ENCODE measurements at places on chromosomes 7 and 10.

DNA sequence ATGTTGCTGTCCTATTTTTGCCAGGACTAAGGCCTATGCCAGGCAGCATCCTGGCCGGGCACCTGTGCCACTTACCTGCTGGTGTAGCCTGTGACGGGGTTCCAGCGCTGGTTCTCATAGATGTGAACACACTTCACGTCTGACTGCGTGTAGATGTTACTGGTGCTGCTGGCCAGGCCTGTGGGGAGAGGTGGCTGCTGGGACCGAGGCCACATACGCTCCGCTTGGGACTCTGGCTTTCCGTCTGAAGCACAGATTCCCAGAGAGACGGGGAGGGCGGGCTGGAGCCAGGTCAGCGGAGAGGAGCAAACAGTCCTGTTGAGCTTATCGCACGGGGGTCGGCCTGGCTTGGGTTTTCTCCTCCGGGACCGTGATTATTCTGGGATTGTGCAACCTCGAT is 16.7 kb downstream of the BHLHA15 start:
- DNase-seq = no peak

DNA sequence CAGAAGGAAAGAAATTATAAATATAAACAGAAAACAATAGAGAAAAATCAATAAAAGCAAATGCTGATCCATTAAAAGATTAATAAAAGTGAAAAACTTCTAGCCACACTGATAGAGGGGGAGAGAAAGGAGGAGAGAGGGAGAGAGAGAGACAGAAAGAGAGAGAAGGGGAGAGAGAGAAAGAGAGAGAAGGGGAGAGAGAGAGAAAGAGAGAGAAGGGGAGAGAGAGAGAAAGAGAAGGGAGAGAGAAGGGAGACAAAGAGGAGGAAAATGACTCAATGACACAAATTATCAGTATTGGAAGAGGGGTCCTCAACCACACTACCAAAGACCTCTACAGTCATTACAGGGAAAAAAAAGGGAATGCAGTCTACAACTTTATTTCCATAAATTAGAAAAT is 94.4 kb upstream of the VIPR2 start:
- DNase-seq = no peak

DNA sequence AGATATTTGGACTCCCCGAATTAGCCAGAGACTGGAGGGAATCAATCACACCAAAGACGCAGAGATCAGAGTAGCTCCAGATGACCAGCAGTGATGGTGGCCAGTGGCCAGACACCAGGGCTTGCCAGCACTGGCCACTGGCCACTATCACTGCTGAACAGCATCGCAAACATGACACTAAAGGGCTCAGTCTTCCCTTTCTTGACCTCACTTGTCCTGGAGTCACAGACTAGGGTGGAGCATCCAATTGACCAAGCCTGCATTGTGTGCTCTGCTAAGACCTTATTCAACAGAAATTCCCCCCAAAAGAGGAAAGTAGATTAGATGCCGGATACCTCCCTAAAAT is 234.7 kb downstream of the CREB5 start:
- no peak for DNase-seq

DNA sequence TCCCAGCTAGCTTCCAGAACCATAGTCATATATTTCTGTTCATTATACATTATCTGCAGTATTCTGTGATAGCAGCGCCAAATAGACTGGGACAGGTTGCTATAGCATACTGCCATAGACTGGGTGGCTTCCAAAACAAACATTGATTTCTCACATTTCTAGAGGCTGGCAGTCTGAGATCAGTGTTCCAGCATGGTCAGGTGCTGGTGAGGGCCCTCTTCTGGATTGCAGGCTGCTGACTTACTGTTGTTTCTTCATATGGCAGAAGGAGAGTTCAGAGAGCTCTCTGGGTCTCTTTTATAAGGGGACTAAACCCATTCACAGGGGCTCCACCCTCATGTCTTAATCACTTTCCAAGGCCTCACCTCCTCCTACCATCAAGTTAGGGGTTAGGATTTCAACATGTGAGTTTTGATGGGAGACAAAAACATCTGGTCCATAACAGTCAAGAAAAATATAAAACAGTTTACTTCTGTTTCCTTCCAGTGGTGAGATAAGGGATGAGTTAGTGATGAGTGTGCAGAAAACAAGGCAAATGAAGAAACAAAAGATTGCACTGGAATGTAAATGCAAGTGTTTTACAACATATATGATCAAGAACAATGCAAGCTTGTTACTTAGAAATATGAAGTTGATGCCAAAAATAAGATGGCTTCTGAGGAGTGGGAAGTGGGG is 399.0 kb upstream of the C7orf33 start:
- DNase-seq = no peak

- DNase-seq = no peak
These were observed 4.1 kb downstream of the NEUROD6 start for GRCh38 chr7:31336202-31337001.

- no peak for DNase-seq
These were observed 87.5 kb upstream of the AOAH start for GRCh38 chr7:36811807-36812206.

DNA sequence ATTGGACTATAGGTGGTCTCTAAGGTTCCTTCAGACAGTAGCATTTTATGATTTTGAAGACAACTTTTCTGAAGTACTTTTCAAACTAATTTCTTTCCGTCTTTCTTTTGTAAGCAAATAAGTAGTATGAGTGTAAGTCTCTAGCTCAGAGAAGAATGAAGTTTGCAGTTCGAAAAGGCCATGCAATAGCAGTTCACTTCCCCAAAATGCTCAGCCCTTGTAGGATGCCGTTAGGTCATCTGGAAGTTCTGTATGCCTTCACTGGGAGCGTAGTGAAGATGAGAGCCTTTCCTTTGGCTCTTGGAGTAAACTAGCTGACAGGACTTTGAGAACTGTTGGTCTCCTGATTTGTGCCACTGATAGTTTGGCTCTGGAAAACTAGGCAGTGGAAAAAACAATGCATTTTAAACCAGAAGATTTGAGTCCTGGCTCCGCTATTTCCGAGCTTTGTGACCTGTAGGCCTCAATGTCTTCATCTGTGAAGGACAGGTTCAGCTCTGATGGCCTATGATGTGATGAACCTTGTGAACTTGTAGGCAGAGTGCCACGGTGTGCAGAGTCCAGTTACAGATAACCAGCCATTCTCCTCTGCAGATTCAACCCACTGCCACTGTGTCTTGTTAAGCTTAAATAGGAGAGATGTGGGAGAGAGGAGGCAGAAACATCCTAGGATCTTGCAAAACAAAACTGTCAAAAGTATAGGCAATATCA is 18.8 kb downstream of the SGPL1 start:
- DNase-seq = no peak

DNA sequence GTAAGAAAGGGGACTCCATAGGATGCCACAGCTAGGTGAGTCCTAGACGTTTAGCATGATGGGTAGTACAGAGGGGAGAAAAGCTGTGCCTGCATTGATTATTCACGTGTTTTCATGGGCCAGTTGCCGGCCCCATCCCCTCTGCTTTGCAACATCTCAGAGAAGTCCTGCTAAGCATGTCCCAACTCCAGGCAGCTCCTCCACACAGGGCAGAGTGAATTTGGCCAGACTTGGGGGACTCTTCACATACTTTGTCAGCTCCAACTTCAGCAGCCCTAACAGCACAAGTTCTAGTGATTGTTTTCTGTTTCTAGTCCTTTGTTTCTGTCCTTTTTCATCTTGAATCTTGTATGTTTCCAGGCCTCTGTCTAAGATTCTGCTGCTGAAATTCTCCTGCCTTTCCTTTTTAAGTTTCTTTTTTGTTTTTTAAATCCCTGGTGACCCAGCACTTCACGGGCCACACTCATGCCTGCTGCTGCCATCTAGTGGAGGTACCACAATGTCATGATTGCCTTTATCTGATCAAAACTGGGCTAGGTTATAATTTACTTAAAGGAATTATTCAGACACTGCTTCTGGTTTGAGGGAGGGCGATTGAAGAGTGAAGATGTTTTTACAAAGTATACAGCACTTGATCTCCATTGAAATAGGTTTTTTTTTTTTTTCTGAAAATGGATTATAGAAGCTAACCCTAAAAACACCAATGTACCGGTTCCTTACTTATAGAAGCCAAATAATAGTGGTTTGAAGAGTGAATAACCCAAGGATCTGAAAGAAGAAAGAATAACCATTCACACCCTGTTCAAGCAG is 276.9 kb downstream of the CSTF2T start:
- peak; percentile 16 for DNase-seq

- DNase-seq = no peak
These were observed 451.5 kb downstream of the GLRX3 start for GRCh38 chr10:130587718-130588117.

DNA sequence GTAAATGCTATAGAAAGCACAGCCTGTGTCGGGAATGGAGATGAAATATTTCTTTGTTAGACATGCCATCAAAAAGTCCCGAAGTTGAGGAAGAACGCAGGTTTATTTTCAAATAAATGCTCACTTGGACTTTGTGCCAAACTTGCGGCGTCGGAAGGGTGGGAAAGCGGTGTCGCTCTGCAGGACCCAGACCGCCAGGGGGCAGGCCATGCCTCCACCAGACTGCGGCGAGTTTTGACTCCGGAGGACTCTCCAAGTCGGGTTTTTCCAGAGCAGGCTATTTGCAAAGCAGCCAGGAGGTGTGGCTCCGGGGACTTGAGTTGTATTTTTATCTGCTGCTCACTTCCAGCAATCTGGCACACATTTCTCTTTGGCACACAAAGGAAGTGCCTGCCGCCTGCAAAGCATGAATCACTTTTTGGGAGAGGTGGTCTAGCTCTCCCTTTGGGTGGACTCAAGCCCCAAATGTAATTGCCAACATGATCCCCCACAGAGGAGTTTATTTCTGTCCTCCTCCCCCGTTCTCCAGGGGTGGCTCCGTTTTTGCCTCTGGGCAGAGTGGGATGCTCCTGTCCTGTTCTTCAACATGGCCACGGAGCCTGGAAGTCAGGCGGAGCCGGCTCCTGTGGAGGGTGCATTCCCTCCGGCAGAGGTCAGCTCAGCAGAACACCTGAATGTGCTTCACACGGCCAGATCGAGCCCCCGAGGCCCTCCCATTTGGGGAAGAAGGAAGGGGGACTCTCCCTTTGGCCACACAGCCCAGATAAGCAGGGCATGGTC is 82.3 kb upstream of the GPR26 start:
- peak; percentile 63 for DNase-seq

DNA sequence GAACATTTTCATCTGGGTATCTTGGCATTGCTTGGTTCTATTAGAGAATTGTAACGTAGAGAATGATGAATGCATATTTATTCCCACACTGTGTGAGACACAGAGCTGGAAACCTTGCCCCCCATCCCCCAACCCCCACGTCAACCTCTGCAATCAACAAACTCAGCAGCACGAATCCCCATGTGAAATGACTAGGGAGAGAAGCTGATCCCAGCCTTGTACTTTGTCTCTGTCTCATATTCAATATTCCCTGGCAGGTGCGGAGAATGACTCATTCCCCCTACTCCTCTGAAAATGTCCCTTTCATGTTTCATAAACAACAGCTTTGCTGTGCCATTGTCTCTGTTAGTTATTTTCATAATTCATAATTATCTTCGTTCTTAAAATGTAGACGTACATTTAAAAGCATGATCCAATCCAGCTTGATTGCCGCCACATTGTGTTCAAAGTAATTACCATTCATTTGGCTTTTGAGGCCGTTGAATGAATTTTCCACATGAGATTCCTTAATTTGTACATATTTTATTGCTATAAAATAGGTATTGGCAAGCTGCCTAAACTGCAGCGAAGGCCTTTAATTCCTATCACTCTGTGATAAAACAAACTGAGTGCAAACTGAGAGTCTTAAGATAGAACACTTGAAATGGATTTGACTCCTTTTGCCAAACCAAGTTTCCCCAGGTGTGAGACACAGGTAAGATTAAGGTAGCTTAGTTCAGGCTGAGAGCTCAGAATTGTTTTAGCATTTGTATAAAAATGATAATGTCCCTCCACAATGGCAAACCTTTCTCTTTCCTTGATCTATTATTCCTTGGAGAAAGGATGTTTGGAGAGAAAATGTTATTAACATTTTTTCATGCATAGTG is 920.2 kb downstream of the TYW1 start:
- DNase-seq = no peak

DNA sequence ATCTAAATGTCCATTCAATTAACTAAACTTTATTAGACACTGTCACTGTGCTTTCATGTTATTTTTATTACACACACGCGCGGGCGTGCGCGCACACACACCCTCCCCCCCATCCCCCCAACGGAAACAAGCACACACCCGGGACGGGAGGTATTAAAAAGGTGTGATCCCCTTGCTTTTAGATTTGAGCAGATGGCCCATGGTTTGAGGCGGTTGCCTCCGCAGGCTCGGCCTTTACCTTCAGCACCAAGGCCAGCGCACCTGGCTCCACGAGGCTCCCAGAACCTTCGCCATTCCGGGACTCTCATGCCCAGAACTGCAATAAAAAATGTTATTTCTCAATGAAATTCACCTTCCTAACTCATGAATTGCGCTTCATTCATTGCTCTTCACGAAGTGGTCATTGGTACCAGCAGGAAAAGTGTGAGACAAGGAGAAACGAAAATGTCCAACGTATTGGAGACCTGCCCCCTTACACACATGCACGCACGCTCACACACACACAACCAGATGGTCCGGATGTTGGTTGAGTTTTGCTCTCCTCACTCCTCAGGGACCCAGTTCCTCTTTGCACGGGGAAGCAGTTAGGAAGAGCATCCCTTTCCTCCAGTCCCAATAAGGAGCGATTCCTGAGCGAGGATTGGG is 20.8 kb upstream of the PTF1A start:
- no peak for DNase-seq

DNA sequence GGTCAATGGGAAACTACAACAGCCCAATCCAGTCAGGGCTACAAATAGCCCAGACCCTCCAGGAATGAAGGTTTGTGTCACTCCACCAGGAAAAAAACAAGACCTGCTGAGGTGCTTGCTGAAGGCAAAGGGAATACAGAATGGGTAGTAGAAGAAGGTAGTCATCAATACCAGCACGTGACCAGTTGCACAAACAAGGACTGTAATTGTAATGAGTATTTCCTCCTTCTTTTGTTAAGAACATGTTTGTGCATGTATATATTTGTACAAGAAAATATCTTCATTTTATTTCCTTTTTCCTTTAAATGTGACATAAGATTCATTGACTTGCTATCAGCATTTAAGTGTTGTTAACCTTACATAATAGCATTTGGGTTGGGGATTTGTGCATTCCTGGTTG is 229.3 kb downstream of the IMMP2L start:
- DNase-seq = no peak

DNA sequence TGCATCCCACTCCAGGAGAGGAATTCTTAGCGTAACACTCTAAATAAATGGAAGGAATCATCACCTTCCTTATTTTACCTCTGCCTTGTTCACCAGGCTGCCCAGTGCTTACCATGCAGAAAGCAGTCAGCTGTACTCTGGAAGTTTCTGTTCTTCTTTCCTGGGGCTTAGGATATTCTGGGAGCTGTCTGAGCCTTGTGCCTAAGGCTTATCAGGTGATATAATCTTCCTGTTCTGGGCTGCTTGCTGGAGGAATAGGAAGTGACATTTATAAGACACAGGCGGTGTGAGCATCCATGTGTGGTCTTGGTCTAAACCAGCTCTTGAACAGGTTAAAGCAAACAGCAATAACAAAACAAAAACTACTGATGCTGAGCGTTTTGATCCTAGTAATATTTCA is 13.5 kb downstream of the KCTD7 start:
- DNase-seq = no peak

All from HCT116 (cell line).